ENCODE measurements at places on chromosomes 1 and 21.
A peak's percentile ranks its signal among the peaks of the same experiment; 100 is the strongest.

DNA sequence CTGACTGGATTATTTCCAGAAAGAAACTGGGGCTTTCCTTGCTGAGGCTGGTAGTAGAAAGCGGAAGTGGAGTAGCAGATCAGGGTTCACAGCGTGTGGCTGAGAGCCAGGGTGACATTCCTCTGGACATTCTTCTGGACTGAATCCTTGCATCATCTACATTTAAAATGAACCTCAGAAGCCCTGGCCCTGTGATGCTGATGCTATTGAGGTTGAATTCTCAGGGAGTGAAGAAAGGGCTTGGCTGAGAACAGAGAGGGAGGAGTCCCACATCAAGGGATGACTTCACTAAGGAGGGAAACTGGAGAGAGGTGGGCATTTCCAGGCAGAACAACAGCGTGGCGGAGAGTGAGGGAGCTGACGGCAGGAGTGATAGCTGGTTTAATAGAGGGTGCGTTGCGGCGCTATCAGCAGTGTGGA, 102.3 kb upstream of the LMO4 start:
- H3K4me1 ChIP-seq, result no peaks in the 10 kb centered on the region
- peak overlapping the region; percentile 47 for H3K27ac ChIP-seq
- no peaks in the 10 kb centered on the region for H3K36me3 ChIP-seq
- no peak overlapping the region for H3K4me3 ChIP-seq
- no peak for DNase-seq

- no peak for DNase-seq
- H3K27me3 ChIP-seq, result no peaks in the 10 kb centered on the region
- peaks cover 54% of the 10 kb centered on the region for H3K4me1 ChIP-seq
- H3K27ac ChIP-seq, result no peak overlapping the region
- H3K4me3 ChIP-seq, result no peak overlapping the region
- no peaks in the 10 kb centered on the region for H3K36me3 ChIP-seq
Measured at GRCh38 chr1:47991187-47991586, 6.0 kb downstream of the TRABD2B start.

DNA sequence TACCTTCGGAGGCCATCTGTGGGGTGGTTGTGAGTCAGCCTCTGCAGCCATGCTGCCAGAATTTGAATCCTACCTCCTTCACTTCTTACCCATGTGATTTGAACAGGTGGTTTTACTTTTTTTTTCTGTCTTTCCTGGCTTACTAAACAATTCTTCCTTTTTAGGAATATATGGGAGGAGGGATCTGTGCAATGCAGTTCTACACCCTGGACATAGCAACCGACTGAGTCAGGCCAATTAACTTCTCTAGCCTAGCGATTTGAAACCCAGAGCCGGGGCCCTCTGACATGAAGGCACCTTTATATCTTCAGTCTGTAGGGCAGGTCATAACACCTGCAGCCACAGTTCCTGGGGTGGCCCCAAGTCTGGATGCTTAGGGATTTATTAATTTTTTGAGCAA, 83.6 kb downstream of the ST6GALNAC3 start:
- H3K4me3 ChIP-seq, result no peak overlapping the region
- no peaks in the 10 kb centered on the region for H3K36me3 ChIP-seq
- H3K27ac ChIP-seq, result no peak overlapping the region
- no peaks in the 10 kb centered on the region for H3K27me3 ChIP-seq

- no peak overlapping the region for H3K4me3 ChIP-seq
- H3K27me3 ChIP-seq, result no peaks in the 10 kb centered on the region
- no peaks in the 10 kb centered on the region for H3K36me3 ChIP-seq
- no peak overlapping the region for H3K27ac ChIP-seq
- no peak for DNase-seq
Measured at GRCh38 chr1:17773591-17774326, 18.6 kb downstream of the ACTL8 start.

DNA sequence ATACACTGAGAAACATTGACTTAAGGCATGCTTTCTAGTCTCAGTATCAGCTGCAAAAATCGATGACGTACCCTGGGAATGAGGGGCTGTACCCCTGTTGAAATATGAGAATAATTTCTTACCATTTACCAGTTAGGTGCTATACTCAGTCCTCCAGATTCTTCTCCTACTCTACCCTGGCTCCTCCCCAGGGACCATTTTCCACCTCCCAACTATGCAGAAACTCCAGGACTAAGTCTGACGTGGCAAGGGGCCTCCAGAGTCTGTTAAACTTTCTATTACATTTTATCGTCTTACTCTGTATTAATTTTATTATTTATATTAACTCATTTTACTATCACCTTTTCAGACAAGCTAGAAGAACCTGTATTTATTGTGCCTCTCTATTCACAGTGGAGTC, 124.3 kb downstream of the CYYR1 start:
- H3K4me1 ChIP-seq, result no peaks in the 10 kb centered on the region
- no peaks in the 10 kb centered on the region for H3K27me3 ChIP-seq
- peak overlapping the region; percentile 73 for H3K27ac ChIP-seq

GRCh38 chr1:175683491-175684298, 59.7 kb downstream of the TNR start:
- H3K27me3 ChIP-seq, result no peaks in the 10 kb centered on the region
- H3K4me3 ChIP-seq, result no peak overlapping the region
- no peaks in the 10 kb centered on the region for H3K4me1 ChIP-seq

DNA sequence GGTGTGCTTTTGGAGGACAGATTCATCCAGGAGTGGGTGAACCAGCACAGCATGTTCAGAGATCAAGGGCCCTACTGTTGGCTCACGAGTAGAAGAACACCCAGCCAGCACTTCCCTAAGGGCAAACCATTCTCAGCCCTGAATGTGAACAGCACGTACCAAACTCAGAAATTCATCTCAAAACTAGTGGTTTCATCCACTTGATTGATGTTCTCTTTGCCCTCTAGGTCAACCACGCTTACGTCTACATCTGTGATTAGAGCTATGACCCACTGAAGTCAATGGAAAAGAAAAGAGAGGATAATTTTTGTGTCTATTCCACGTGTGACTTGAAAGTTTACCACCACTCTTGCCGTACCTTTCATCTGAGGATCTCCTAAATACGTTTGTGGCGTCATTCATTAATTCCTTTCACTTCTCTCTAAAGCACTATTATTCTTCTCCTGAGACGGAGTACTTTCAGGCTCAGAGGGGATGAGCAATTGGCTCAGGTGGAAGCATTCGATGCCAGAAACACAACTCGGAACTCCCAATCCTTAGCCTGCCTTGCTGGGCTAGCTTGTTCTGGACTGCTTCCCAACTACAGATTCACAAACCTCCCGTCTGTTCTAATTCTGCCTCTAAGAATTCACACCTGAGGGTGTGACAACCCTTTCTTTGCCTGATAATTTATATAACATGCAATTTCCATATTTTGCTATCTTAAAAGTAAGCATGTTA, 57.3 kb upstream of the HIVEP3 start:
- DNase-seq, result no peak
- H3K27ac ChIP-seq, result no peak overlapping the region
- H3K36me3 ChIP-seq, result no peaks in the 10 kb centered on the region
- no peaks in the 10 kb centered on the region for H3K4me1 ChIP-seq

GRCh38 chr1:91736715-91737615, 149.0 kb downstream of the TGFBR3 start:
- H3K4me1 ChIP-seq, result peaks cover 63% of the 10 kb centered on the region
- peak overlapping the region; percentile 83 for H3K27ac ChIP-seq
- H3K4me3 ChIP-seq, result peak overlapping the region; percentile 5

GRCh38 chr1:101928829-101929228, 67.9 kb downstream of the OLFM3 start:
- H3K27ac ChIP-seq, result no peak overlapping the region
- no peak overlapping the region for H3K4me3 ChIP-seq
- H3K4me1 ChIP-seq, result no peaks in the 10 kb centered on the region
- DNase-seq, result no peak

DNA sequence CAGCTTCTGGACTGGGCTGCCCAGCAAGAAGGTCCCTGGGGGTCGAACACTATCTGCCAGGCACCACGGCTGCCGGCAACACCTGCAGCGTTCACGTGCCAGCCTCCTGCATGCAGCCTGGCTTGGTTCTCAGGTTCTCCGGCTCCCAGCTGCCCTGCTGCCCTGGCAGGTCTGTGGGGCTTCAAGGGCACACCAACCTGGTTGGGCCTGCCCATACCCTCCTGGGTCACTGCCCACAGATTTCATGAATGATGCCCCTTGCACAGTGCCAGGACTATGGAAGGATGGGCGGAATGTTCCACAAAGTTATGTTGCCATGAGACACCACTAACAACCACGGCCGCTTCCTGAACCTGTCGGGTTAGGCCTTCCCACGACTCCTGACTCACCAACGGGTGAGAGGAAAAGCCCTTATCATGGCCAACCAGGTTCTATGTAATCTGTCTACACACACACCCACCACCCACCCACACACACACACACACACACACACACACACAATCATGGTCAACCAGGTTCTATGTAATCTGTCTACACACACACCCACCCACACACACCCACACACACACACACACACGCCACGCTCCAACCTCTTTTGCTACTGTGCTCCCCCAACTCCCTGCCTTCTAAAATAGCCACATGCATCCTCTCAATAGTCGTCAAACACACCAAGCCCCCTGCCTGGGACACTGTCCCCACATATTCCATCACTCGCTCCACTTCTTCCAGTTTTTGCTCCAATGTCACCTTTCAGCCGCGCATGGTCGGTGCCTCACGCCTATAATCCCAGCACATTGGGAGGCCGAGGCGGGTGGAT, 32.2 kb downstream of the HSPG2 start:
- no peaks in the 10 kb centered on the region for H3K36me3 ChIP-seq
- H3K27ac ChIP-seq, result peak overlapping the region; percentile 80
- DNase-seq, result peak; percentile 27
- no peaks in the 10 kb centered on the region for H3K27me3 ChIP-seq
- H3K4me1 ChIP-seq, result peaks cover 98% of the 10 kb centered on the region

GRCh38 chr1:2215329-2215728, 12.8 kb upstream of the SKI start:
- no peak overlapping the region for H3K4me3 ChIP-seq
- no peak for DNase-seq
- peaks cover 58% of the 10 kb centered on the region for H3K4me1 ChIP-seq
- H3K27me3 ChIP-seq, result no peaks in the 10 kb centered on the region
- no peaks in the 10 kb centered on the region for H3K36me3 ChIP-seq

DNA sequence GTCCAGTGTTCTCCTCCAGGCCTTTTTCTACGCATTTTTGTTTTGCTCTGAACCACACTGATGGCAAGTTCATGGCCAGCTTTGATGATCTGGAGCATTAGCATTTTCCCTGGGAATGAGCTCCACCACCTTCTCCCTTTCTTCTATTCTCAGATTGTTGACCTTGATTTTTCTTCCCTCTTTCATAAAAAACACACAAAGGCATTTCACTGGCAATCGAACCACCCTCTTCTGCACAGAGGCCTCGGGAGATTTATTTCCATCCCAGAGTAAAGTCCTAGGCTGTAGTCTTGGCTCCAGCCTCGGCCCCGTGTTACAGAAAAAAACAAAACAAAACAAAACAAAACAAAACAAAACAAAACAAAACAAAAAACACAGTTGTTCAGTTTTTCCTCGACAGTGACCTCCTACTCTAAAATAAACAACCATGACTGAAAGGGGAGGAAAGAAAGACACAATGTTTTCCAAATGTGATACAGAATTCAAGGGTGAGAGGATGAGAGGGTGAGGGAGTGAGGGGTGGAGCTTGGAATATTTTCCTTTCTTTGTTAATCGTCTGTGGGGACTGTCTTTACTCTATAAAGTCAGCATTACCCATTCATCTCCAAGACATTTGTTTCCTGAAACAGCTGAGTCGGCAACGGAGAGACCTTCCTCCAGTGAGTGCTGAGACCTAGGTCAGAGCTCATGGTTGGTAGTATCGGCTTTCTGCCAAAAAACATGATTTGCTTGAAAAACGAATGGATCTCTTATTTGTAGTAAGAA, 29.8 kb upstream of the RNF186 start:
- H3K4me3 ChIP-seq, result no peak overlapping the region
- H3K36me3 ChIP-seq, result no peaks in the 10 kb centered on the region
- no peak overlapping the region for H3K27ac ChIP-seq
- DNase-seq, result no peak
- H3K4me1 ChIP-seq, result no peaks in the 10 kb centered on the region

- no peaks in the 10 kb centered on the region for H3K27me3 ChIP-seq
- H3K36me3 ChIP-seq, result no peaks in the 10 kb centered on the region
- no peak overlapping the region for H3K27ac ChIP-seq
Measured at GRCh38 chr1:87084244-87084836, 169.9 kb downstream of the HS2ST1 start.

- no peak for DNase-seq
- no peak overlapping the region for H3K27ac ChIP-seq
- peaks cover 46% of the 10 kb centered on the region for H3K4me1 ChIP-seq
Measured at GRCh38 chr1:66357478-66358197, 176.3 kb upstream of the SGIP1 start.

DNA sequence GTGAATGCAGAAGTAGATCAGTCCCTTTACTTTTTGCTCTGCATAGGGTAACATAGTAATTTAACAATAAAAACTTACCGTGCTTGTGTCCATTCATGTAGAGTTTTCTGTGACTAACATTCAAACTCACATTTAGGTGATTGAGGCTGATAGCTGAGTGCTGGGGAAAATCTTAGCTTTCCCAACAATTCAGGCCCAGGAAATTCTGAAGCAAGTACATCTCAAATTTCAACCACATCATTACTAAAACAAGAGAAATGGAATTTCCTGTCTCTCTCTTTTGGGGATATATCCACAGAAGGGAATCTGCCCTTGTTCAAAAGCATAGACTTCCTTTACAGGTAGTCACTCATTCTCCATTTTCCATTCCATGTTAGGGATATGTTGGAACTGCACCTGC, 33.1 kb upstream of the C1orf146 start:
- H3K27me3 ChIP-seq, result no peaks in the 10 kb centered on the region
- H3K4me1 ChIP-seq, result no peaks in the 10 kb centered on the region
- no peak overlapping the region for H3K27ac ChIP-seq
- no peak for DNase-seq

DNA sequence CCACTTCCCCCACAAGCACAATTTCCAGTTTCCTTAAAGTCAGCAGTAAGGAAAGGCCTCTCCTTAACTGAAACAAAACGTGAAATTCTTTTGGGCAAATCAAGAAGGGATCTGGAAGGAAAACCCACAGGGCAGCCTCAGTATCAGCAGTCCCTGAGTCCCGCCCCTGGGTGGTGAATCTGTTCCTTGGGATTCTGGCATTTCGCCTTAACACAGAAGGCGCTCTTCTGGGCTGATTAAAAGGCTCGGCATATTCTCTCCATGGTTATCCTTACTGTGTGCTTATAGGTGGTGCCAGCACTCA, 12.2 kb upstream of the RAB4A start:
- no peaks in the 10 kb centered on the region for H3K36me3 ChIP-seq
- DNase-seq, result no peak
- H3K4me3 ChIP-seq, result no peak overlapping the region
- H3K4me1 ChIP-seq, result peaks cover 7% of the 10 kb centered on the region

DNA sequence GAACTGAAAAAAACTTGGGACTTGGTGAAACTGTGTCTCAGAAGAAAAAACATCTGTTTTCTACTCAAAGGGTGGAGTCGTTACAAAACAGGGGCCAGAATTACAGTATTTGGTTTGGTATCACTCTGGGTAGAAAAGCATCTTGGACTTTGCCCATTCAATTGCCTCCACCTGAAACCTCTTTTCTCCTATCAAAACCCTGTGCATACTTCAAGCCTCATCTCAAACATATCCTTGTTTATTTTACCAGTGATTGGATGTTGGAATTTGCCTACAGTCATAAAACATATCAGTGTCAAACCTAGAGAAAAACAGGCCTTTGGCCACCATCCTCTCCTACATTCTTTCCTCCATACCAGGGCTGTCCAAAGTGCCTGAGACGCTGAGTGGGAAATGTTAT, 281.5 kb downstream of the PLPP3 start:
- H3K27ac ChIP-seq, result no peak overlapping the region
- no peak for DNase-seq
- H3K4me1 ChIP-seq, result no peaks in the 10 kb centered on the region
- no peaks in the 10 kb centered on the region for H3K27me3 ChIP-seq

Measured in esophagus squamous epithelium (tissue), 5 donors.